ENCODE measurements at places on chromosomes 7 and 10.
A peak's percentile ranks its signal among the peaks of the same experiment; 100 is the strongest.

DNA sequence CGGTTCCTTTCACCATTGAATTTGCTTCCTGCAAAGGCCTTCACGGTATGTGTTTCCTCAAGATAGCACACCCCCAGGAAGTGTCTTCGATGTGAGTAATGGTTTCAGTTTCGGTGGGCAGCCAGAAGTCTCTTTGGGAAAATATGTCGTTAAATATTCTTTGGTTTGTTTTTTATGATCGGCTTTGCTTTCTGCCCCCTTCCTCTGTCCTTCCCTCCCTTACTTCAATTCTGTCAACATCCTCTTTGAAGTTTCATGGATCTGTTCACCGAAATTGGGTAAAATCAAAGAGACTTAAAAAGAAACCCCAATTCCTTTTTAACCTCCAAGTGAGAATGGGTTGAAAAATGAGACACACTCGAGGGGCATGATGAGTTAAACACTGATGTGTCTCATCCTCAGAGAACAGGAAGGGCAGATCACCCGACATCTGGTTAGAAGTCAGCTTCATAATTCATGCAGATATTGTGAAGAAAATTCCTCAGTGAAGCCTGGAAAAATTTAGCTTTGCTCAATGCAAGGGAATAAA lies 170.8 kb upstream of the HABP2 start:
- DNase-seq, result peak; percentile 9

- no peak for DNase-seq
These were observed 93.1 kb downstream of the STRA8 start for GRCh38 chr7:135326636-135327280.

DNA sequence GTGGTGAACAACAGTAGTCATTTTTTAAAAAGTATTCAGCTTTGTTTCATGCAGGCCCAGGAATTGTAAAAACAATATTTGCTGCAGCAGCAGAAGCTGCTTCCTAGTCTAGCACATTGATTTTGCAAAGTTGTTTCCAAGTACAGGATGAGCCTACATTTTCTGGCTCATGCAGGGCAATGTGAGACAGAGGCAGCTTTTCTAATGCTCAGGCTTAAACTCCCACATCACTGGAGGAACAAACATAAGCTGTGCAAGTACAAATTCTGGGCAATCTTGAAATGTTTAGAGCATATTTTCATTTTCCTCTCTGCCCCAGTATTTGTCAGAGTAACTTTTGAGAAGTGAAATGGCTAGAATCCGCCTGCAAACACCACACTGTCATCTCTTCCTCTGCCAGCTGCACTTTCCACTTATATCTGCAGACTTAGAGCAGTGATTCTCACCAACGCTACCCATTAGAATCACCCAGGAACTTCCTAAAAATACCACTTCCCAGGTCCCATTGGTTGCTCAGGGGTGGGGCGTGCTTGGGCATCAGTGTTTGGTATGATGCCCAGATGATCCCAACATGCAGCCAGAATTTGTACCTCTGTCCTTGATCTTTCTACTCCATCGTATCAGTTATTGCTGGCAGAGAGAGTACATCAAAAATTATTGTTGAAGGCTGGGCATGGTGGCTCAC lies 304.1 kb upstream of the LRGUK start:
- DNase-seq, result no peak

- no peak for DNase-seq
These were observed 281.2 kb downstream of the SKAP2 start for GRCh38 chr7:26583094-26583648.

GRCh38 chr7:139265673-139266072 lies 34.6 kb downstream of the UBN2 start:
- DNase-seq, result no peak

- DNase-seq, result no peak
These were observed 72.6 kb downstream of the ADAM12 start for GRCh38 chr10:126315494-126316177.

DNA sequence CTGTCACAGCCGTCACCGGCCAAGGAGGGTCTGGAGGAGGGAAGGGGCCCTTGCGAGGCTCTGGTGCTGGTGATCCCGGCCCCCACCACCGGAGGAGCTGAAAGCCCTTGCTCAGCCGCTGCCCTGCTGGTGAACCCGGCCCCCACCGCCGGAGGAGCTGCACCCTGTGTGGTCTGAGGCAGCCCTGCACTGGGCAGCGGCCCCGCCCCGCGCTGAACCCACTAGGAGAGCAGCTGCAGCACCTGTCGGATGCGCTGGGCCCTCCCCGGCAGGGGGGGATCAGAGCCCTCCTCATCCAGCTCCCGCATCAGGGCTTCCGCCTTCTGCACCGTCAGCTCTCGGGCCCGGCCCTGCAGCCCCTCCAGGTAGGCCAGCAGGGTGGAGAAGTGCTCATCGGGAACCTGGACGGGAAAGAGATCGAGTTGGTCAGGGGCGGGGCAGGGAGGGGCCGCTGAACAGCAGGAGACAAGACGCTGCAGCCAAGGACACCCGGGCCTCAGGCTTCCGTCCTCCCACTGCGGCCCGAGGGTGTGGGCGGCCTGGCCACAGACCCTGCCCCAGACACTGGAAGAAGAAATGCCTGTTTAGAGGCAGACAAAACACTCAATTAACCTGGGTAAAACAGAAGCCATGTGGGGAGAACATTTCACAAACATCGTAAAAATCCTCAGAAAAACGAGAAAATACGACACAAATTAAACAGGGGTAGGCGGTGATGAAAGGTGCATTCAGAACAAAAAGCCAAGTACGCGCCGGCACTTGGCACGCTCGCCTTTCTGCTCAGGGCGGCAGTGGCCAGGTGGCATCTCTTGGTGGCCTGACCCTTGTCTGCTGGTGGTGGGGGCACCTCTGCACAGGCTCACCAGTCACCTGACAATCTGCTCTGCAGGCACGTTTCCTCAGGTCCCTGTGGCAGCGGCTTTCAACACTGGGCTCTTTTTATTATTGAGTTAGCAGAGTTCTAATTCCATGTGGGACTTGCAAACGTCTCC lies 14.7 kb downstream of the CYP2W1 start:
- no peak for DNase-seq

GRCh38 chr7:80161466-80161865 lies 26.8 kb downstream of the GNAI1 start:
- no peak for DNase-seq

GRCh38 chr10:29252811-29253689 lies 35.8 kb upstream of the LYZL1 start:
- no peak for DNase-seq

- DNase-seq, result no peak
These were observed 404.3 kb upstream of the NPVF start for GRCh38 chr7:25632616-25633015.

- DNase-seq, result no peak
These were observed 46.8 kb downstream of the WIPF3 start for GRCh38 chr7:29853072-29853471.

DNA sequence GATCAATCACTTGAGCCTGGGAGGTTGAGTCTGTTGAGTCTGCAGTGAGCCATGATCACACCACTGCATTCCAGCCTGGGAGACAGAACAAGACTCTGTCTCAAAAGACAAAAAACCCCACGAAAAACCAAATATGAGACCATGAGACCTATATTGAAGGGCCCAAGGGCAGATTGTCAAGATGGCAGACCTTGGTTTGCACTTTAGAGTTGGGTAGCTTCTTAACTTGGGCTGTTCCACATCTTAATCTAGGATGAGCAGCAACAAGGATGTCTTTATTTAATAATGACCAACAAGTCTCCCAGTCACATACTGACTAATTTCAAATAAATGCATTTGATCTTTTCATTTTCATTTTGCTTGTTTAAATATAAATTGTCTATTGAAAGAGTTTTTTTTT lies 43.8 kb downstream of the KAT6B start:
- DNase-seq, result no peak

DNA sequence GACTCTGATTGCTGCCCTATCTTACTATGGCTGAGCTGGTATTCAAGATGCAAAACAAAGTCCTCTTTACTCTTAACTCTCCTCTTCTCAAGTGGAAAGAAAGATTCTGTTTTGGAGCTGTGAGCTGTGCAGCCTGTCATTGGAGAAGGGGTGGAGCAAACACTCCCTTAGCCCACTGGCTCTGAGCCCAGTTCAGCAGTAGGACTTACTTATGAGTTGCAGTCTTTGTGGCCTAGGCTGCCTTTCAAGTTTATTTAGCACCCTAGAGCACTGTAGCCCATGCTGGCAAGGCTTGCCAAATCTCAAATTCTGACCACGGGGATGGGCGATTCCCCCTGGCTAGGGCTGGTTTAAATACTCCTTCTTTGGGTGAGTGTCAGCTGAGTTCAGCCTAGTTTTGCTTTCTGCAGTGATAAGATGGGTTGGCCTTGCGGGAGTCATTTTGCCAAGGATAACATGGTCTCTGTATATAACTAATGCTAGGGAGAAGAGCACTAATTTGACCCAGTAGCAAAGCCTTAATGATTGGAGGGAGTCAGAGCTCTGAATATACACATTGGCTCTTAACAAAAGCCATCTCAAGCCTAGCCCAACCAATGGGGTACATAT lies 110.2 kb downstream of the MYO3A start:
- no peak for DNase-seq

DNA sequence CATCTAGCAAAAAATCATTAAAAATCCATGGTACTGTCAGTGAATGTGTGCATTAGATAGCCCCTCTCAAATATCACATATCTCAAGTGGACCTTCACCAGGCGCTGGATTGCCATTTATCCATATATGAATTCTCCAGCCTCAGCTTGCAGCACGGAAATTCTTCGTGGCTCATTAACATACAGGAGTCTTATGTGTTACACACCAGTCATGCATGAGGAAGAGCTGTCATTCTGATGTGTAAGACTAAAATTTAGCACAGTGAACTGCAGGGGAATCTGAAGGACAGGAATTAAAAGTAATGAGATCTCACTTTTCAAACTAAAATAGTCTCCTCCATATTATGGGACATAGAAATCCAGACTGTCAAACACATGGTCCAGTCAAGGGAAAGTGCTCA lies 542.4 kb upstream of the DPP6 start:
- no peak for DNase-seq

- DNase-seq, result no peak
These were observed 66.9 kb downstream of the FAM53B start for GRCh38 chr10:124677293-124677699.

GRCh38 chr7:2403718-2404648 lies 572 bp downstream of the CHST12 start:
- no peak for DNase-seq

- DNase-seq, result peak; percentile 49
These were observed 88.4 kb downstream of the BEND7 start for GRCh38 chr10:13440185-13441061.

- no peak for DNase-seq
These were observed 2.6 kb downstream of the PGAM1 start for GRCh38 chr10:97428572-97428981.

DNA sequence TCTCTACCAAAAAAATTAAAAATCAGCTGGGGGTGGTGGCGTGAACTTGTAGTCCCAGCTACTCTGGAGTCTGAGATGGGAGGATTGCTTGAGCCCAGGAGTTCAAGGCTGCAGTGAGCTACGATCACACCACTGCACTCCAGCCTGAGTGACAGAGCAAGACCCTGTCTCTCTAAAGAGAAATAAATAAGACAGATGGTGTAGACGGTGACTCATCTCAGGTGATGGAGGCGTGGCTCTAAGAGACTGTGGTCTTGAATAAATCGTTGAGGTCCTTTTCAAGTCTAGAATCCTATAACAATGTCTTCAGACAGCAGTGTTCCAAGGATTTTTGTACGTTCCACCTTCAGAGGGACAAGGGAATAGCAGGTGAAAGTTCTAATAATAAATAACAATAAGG lies 53.8 kb upstream of the PFKFB3 start:
- DNase-seq, result no peak

DNA sequence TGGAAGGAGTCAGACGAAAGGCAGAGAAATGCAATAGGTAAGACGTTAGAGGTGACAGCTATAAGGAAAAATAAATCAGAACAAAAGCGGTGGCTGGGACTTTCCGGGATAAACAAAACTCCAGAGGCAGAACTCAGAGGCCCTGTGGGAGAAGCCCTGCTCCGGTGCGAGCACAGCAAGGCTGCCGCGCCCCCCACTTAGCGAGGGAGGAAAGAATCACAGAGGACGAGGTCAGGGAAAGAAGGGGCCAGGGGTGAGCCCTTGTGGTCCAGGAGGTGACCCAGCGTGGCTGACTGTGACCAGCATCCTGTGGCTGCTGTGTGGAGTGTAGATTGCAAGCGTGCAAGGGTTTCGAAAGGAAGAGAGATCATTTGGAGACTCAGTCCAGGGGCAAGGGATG lies 591.8 kb upstream of the ADARB2 start:
- DNase-seq, result no peak

GRCh38 chr10:19944911-19945663 lies 128.9 kb downstream of the PLXDC2 start:
- DNase-seq, result no peak

GRCh38 chr7:42348071-42348470 lies 111.1 kb upstream of the GLI3 start:
- DNase-seq, result no peak

GRCh38 chr10:65291286-65291685 lies 1634.5 kb upstream of the LRRTM3 start:
- DNase-seq, result no peak

DNA sequence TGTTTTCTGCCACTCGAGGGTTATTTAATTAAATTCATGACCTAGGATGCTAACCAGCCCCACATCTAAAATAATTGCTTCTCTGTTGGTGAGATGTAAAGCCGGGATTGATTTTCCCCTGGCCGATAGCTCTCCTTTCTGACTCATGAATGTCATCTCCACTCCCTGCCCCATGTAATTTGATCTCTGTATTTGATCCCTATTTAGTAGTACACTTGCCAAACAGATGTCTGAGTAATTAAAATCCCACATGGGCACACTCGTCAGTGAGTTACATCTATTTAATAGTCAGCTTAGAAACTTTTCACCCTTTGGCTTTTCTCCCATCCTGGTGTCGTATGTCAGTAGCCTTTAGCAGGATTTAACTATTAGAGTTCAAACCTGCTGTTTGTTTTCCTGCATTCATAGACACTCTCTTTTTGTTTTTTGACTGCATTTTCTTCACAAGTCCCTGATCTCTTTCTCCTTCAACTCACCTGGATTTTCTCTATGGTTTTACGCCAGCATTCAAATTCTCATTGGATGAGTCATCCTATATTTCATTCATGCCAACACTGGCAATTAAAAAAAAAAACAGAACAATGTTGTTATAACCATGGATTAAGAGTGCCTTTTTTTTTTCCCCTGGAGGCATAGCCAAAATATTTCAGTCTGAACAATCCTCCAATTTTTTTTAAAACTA lies 82.7 kb downstream of the SPAG6 start:
- no peak for DNase-seq

- DNase-seq, result no peak
These were observed 43.4 kb downstream of the TMEM130 start for GRCh38 chr7:98826387-98826786.

- no peak for DNase-seq
These were observed 5.1 kb downstream of the AOC1 start for GRCh38 chr7:150857276-150858055.
